Activated CD4-positive, alpha-beta memory T cell treated with anti-CD3 and anti-CD28 coated beads for 36 hours (primary cell): ENCODE measurements at places on chromosomes 1 and 21. TPM values are rescaled to one million over a fixed set of nuclear protein-coding genes. Genes with fewer than 3 reads are reported as not detected.
A peak's percentile ranks its signal among the peaks of the same experiment; 100 is the strongest.

- no peak overlapping the region for H3K27ac ChIP-seq
- no peak overlapping the region for H3K4me3 ChIP-seq
- H3K36me3 ChIP-seq: no peaks in the 10 kb centered on the region
- H3K27me3 ChIP-seq: peaks cover 26% of the 10 kb centered on the region
- no peak for DNase-seq
Observed at GRCh38 chr1:86155807-86156565, 586 bp downstream of the COL24A1 start.

- no peaks in the 10 kb centered on the region for H3K27me3 ChIP-seq
- no peak overlapping the region for H3K27ac ChIP-seq
- no peak overlapping the region for H3K4me3 ChIP-seq
- no peak for DNase-seq
Observed at GRCh38 chr1:164577291-164577690, 18.3 kb downstream of the PBX1 start.

Gene DFFA
- total RNA-seq: 32.0 TPM

Gene RRP1B
- 69.9 TPM for total RNA-seq

DNA sequence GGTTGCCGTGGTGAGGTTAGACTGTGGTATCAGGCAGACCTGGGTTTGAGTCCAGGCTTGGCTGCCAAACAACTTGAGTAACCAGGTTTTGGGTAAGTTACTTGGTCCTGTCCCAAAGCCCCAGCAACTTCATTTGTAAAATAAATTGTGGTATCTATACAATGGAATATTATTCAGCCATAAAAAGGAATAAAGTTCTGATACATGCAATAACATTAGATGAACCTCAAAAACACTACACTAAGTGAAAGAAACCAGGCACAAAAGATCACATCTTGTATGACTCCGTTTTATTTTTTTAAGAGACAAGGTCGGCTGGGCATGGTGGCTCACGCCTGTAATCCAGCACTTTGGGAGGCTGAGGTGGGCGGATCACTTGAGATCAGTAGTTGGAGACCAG lies 16.4 kb upstream of the MIXL1 start:
- DNase-seq: no peak
- no peaks in the 10 kb centered on the region for H3K4me1 ChIP-seq
- no peak overlapping the region for H3K27ac ChIP-seq
- no peaks in the 10 kb centered on the region for H3K36me3 ChIP-seq
- peaks cover 5% of the 10 kb centered on the region for H3K27me3 ChIP-seq

GRCh38 chr1:244735876-244736561 lies 83.1 kb downstream of the DESI2 start:
- no peaks in the 10 kb centered on the region for H3K36me3 ChIP-seq
- DNase-seq: no peak
- H3K4me3 ChIP-seq: no peak overlapping the region
- no peaks in the 10 kb centered on the region for H3K4me1 ChIP-seq
- no peak overlapping the region for H3K27ac ChIP-seq

Gene WNT9A
- total RNA-seq: 0.12 TPM

- DNase-seq: peak; percentile 58
- no peak overlapping the region for H3K27ac ChIP-seq
- peaks cover 9% of the 10 kb centered on the region for H3K4me1 ChIP-seq
- no peak overlapping the region for H3K4me3 ChIP-seq
Observed at GRCh38 chr1:230568008-230568407, 74.3 kb upstream of the COG2 start.
